H7 (cell line): ENCODE measurements at places on chromosomes 7 and 10.

DNA sequence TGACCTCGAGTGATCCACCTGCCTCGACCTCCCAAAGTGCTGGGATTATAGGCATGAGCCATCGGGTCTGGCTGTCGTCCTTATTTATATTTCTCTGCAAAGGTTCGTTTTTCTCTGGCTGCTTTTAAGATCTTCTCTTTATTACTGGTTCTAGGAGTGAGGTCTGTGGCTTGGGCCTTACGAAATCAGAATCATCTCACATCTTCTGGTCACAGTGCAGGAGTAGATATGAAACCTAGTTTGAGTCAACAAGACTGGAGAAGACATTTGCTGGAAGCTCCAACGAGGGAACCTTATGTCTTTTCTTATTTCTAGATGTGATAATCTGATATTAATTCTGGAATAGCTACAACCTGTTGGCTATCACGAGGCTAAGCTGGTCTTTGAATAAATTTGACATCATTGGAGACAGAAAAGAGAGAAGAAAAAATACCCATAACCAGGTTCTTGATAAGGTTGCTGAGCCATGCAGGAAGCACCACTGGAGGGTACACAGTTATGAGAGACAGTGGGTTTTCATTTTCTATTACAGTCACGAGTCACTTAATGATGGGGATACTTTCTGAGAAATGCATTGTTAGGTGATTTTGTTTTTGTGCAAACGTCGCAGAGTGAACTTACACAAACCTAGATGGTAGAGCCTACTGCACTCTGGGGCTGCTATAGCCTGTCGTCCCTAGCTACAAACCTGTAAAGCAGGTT, 25.6 kb upstream of the IL15RA start:
- DNase-seq, result no peak

GRCh38 chr7:1928645-1929348, 258.7 kb downstream of the ELFN1 start:
- DNase-seq, result no peak

DNA sequence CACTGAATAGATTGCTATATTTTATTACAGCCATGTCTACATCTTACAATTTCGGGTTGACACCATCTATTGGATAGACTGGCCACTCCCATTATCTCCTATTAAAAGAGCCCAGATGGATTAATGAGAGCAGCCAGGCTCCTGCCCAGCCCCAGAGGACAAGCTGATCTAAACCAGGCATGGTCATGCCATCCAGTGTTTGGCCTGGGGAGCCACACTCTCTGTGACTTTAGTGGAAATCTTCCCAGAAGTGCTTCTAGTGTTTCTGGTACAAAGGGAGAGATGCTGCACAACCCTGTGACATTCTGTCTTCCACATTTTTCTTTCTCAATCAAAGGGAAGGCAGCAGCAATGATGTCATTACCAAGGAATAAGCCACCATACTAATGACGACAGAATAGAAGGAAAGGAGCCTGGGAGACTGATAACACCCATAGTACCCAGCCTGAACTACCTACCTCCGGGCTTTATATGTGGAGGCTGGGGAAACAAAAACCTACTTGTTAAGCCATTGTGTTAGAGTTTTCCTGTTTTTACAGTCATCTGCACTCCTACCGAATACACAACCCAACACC, 5.0 kb downstream of the NEBL start:
- no peak for DNase-seq

DNA sequence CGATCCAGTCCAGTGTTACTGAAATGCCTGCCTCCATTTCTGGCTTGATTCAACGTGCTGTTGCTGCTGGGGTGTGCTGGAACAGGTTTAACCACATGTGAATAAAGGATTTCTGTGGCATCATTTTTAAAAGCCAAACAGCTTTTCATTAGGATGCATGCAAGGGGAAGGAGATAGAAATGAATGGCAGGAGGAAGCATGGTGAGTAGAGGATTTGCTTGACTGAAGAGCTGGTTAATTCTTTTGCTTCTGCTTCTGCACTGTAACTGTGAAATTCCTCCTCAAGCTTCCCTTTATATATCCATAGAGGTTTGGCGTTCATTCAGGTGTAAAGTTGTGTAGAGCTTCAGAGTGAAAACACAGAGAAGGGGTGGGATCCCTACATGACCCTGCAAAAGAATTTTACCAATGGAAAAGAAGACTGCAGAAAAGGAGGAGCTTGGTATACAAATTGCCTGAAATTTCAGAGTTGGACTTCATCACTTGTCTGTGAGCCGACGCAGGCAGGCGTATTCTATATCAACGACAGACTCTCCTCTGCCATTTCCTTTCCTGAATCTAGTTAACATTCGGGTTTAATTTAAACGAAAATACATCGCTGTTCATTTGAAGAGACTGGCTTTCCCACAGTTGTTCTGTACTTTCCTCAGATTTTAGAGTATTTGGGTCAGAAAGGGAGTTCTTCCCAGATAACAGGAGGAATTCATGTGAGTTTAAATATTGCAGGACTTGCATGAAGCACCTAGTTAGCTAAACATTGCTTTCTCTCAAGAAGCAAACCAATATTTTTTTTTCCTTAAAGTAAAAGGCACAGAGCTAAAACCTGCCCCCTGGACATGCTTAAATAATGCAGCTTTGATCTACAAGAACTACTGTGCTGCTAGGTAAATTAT, at the start of gene SOSTDC1:
TSS of gene SOSTDC1 (minus strand) at position 270 of the 893 bp plus-strand sequence. CDS start at position 200, 70 bp downstream.
- DNase-seq, result peak; percentile 10
